ENCODE measurements at places on chromosomes 5 and 9.

- DNase-seq, result no peak
These were observed 140.8 kb upstream of the ADAMTSL1 start for GRCh38 chr9:18333157-18333556.

DNA sequence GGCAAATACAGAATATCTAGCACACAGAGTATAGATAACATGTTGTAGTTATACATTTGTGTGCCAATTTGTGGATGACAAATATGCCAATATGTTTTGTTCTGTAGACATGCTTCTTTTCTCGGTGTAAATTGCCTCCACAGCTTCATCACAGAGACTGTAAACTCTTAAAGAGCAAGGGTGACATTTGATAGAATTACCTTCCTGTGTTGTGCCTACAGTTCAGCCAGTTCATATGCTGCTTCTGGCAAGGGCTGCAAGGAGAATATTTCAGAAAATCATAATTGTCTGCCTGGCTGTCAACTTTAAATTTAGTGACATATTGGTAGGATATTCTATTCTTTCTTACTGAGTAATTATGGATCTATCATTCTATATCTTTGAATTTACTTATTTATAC is 155.1 kb downstream of the MAT2B start:
- DNase-seq, result no peak

- no peak for DNase-seq
These were observed 44.8 kb downstream of the NIM1K start for GRCh38 chr5:43236653-43237355.

DNA sequence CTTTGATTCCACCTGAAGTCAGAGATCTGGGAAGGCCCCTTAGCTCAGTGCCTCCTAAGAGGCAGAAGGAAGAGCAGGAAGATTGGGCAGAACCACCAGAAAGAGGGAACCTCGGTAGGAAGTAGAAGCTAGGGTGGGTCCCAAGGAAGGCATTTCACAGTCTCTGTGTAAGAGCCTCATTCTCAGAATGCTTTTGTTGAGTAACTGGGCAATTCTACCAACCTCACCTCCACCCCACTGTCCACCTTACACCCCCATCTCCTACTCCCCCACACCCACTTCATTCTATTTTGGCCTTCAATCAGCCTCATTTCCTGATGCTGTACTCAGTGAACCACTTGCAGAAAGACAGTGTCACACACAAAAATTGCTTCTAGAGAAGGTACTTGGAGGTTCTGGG is 3.5 kb downstream of the HBEGF start:
- no peak for DNase-seq

GRCh38 chr9:113596616-113597320 is 133.2 kb downstream of the RGS3 start:
- DNase-seq, result no peak

- DNase-seq, result no peak
These were observed 22.8 kb upstream of the F2R start for GRCh38 chr5:76693141-76693540.

GRCh38 chr5:71529682-71530081 is 57.5 kb upstream of the MCCC2 start:
- DNase-seq, result no peak

- DNase-seq, result no peak
These were observed 172.3 kb downstream of the GNA14 start for GRCh38 chr9:77475641-77476473.

GRCh38 chr5:123802298-123802951 is 290.4 kb downstream of the CSNK1G3 start:
- DNase-seq, result no peak

DNA sequence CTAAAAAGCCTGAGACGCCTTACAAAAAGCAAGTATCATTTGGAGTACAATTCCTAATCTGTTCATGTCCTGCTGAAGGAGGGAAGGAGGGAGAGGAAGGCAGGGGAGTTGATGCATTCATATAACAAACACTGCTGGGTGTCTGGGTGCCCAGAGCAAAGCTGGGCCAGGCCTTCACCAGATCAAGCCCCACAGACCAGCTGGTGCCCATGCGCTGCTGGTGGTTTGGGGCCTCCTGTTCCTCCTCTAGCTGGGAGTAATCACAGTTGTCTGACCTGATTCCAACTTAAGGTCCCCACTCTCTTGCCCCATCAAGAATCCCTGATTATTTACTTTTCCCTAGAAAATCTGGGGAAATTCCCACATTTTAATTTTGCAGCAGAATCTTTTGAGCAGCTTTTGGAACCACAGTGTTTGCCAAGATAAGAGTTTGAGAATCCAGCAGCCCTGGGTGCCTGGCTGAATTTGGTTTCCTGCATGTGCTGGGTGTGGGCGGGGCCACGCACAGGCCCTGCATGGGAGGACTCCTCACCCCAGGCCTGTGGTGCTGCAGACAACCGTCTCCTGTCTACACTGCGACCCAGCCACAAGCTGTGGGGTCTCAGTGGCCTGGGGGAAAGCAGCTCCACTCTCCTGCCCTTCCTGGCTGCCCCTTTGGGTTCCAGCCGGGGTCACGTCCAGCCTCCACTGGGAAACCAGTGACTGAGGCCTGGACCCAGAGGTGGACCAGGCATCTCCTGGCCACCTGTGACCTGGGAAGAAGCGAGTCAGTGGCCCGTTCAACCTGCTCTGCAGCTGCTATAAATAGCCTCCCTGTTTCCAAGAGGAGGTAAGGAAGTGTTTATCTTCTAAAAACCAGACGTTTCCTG is 47.5 kb downstream of the NEURL1B start:
- DNase-seq, result no peak

DNA sequence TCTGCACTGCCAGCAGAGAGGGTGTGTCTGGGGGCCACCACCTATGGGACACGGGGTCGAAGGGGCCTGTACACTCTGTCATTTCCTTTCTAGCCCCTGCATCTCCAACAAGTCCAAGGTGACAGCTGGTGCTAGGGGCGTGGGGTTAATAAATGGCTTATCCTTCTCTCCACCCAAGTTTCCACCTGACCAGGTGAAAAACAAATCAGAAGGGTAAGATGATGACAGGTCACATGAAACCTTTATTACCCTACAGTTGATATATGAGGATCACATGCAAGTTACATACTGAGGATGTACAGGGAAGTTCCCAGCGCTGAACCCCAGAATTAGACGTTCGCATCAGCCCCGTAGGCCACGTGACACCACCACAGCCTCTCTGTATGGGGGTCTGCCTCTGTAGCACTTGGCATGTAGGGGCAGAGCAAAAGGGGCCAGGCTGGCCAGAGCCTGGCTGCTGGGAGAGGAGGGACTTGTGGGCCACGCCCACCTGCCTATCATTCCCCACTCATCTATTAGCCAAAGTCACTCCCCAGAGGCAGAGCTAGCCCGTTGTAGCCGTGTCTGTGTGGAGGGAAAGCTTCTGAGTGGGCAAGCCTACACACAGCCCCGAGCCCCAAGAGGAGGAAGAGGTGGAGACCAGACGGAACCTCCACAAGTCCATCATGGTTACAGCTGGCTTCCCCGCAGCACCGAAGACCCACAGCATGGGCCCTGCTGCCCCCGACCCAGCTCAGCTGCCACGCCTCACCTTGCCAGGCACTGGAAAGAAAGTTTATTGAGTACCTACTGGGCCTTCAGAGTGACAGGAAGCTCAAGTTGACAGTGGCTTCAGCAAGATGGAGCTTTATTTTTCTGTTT is 2.2 kb downstream of the TMEM141 start:
- DNase-seq, result no peak
